HepG2 (cell line): ENCODE measurements at places on chromosomes 16 and 17. TPM values are rescaled to one million over a fixed set of nuclear protein-coding genes. Genes with fewer than 3 reads are reported as not detected.

The MPV17L gene
- 63.8 and 75.8 TPM in 2 replicates for total RNA-seq

DNA sequence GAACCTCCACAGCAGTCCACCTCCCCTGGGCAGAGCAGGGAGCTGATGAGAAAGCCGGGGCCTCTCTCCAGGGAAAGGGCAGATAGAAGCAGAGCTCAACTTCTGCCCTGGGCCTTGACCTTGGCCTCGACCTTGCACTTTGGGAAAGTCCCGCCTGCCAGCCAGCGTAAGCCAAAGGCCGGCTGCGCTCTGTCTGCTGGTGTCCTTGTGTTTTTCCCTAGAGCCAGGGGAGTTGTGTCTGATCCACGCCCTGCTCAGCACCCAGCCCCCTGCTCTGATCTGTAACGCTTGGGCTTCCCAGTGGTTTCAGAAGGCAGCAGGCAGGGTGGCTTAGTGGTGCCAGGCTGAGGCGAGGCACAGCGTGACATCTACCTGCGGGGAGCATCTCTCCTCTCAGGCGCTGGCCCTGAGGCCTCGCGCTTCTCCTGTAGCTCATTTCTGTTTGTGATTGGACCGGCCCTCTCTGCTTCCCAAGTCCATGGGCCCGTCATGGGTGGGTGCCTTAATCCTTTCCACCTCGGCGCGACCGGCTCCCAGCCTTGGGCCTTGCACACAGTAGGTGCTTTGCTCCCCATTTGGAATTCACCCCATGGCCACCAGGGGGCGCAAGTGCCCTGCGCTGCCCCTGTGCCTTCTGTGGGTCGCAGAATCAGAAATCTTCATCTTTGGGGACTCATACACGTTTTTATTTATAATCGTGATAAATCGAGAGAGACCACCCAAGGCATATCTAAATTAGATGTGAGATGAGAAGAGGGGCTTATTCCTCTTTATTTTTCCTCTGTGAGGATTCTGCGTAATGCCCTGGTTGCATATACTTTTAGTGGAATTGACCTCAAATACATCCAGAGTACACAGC lies 24.2 kb downstream of the SGSH start:
- peaks cover 63% of the 10 kb centered on the region for H3K27me3 ChIP-seq
- H3K4me3 ChIP-seq, result no peak overlapping the region
- peaks cover 44% of the 10 kb centered on the region for H3K4me1 ChIP-seq
- DNase-seq, result peak; percentile 48
- H3K27ac ChIP-seq, result no peak overlapping the region
- H3K36me3 ChIP-seq, result no peaks in the 10 kb centered on the region

GRCh38 chr17:29469276-29469675 lies 79.1 kb downstream of the TAOK1 start:
- H3K4me3 ChIP-seq, result no peak overlapping the region
- H3K27ac ChIP-seq, result no peak overlapping the region
- no peaks in the 10 kb centered on the region for H3K27me3 ChIP-seq
- DNase-seq, result no peak
- peaks cover 2% of the 10 kb centered on the region for H3K36me3 ChIP-seq
- H3K4me1 ChIP-seq, result no peaks in the 10 kb centered on the region

DNA sequence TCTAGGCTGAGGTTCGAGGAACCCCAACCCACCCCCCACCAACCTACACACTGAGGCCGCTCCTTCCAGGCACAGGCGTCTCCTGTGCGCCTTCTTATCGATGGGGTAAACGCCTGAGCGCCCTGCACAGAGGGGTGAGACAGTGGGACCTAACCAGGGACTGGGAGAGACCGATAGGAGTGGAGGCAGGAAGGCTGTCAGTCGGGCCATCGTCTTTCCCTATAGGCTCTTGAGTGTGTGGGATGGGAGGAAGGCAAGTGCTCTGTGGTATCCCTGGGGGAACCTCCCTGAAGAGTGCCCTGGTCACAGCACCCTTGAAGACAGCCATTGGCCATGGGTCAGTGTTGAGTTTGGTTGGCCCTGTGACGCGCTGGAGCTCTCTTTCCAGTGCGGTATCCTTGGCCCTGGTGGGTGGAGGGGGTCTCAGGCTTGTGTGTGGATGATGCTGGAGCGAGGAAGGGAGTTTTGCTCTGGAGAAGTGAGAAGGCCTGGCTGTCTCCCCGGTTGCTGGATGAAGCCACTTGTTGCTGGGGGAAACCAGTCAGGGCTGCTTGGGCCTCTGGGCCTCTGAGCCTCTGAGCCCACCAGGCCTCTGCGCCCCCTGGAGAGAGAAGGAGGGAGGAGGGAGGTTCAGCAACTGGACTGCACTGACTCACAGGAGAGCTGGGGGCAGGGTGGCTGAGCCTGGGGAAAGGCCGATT lies 1.7 kb downstream of the GPRC5C start:
- peak overlapping the region; percentile 82 for H3K4me3 ChIP-seq
- H3K36me3 ChIP-seq, result no peaks in the 10 kb centered on the region
- DNase-seq, result peak; percentile 72
- H3K27ac ChIP-seq, result peak overlapping the region; percentile 29

DNA sequence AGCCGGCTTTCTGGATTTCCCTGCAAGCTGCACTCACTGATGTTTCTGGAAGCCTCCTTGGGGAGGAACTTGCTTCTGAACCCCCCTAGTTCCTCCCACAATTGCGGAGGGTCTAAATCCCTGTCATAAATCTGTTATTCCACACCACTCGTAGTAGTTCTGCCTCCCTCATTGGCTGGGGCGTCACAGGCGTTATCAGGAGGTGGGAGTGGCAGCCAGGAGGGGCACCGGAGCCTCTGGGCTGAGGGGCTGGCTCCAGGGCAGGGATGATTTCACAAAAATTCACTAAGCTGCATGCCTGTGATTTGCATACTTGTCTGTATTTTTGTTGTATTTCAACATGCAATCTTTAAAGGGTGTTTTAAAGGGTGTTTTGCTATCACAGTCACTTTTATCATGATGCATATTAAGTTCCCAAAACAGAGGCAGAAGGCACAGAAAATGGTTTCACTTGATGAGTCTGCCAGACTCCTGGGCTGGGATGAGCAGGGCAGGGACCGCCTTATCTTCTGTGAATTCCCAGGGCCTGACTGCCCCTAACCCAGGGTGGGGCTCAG lies 176.2 kb upstream of the FOXF1 start:
- H3K27me3 ChIP-seq, result peaks cover 3% of the 10 kb centered on the region; the same call in 1 of the 2 replicates
- no peak overlapping the region for H3K27ac ChIP-seq
- no peak overlapping the region for H3K4me3 ChIP-seq

The ARHGAP23 gene
- total RNA-seq, result not detected in 2 replicates

The CACNA1H gene
- 0.40 and 0.56 TPM in 2 replicates for total RNA-seq
